ENCODE measurements at places on chromosomes 13 and 19.

GRCh38 chr13:104592127-104592526 is 1525.9 kb upstream of the SLC10A2 start:
- no peak for DNase-seq

DNA sequence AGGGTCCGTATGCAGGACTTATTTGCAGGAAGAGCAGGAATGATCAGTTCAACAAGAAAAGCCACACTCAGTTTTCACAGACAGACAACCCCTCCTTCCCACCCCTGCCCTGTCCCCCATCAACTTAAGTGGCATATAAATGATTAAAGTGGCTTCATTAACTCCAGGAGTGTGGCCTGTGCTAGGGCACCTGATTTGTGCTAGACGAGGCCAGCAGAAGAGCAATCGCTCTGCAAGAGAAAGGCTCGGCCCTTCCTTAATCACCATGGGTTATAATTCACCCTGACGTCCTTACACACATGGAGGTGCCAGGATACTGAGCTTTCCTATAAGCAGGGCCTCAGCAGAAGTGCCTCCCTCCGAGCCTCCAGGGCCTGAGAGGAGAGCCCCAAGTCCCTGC is 14.6 kb downstream of the C19orf12 start:
- no peak for DNase-seq

- no peak for DNase-seq
Measured at GRCh38 chr13:98222081-98222554, 45.0 kb upstream of the RNF113B start.

- DNase-seq = no peak
Measured at GRCh38 chr19:16259385-16260159, 61.9 kb downstream of the AP1M1 start.

GRCh38 chr13:96684469-96684868 is 309.8 kb downstream of the OXGR1 start:
- no peak for DNase-seq

- DNase-seq = no peak
Measured at GRCh38 chr13:70856711-70857110, 748.5 kb upstream of the KLHL1 start.

DNA sequence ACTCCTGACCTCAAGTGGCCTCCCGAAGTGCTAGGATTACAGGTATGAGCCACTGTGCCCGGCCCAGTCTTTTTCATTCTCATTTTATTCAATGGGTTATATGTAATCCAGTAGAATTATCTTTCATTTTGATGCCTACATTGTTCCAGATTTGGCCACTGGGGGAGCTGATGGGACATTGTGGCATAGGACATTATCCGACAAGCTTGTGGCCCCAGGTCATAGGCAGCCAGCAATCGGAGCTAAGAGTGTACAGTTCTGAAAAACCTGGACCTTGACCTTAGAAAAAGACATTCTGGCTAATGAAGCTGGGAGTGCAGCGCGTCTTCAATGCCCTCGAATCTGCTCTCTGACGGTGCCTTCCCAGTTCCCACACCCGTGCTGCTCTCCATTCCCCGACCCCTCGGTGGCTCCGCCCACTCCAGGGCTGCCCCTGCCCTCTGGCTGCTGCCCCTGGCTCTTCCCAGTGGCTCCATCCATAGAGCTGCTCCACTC is 108.7 kb downstream of the TEX29 start:
- DNase-seq = peak; percentile 81

DNA sequence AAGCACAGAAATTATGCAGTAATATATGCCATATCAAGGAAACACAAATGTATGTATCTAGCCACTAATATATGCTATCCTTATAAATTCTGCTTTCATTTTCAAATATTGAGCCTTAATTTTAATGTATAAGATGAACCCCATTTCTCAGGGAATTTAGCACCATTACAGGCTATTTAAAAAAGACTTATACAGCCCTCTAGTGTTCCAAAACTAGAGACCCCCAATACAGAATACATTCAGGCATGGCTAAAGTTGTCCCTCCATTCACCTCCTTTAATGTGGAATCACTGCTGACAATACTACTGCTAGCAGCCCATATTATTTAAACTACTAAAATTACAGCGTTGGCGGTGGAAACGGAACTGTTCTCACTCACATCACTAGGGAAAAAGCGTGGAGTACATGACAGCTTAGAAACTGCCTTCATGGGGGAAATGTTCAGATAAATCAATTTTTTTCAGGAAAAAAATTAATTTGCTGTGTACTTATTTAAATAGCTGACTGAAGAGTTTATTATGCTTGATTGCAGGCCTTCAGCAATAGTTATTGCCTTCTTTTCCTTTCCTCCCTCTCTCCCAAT is 541.0 kb downstream of the PCDH9 start:
- DNase-seq = peak; percentile 19
